ENCODE measurements at places on chromosomes 7 and 10. TPM values are rescaled to one million over a fixed set of nuclear protein-coding genes. Genes with fewer than 3 reads are reported as not detected.

The OR2A5 gene
- total RNA-seq: not detected

The BEND7 gene
- 17.5 TPM for total RNA-seq

The YAE1 gene
- 6.6 TPM for total RNA-seq

- H3K4me1 ChIP-seq: no peaks in the 10 kb centered on the region
- no peak overlapping the region for H3K4me3 ChIP-seq
- no peaks in the 10 kb centered on the region for H3K27me3 ChIP-seq
- no peaks in the 10 kb centered on the region for H3K36me3 ChIP-seq
Observed at GRCh38 chr7:48058990-48059389, 23.6 kb downstream of the C7orf57 start.

- H3K27ac ChIP-seq: no peak within 1 kb of the TSS
- peak; percentile 40 for DNase-seq
- H3K36me3 ChIP-seq: no peaks in the 10 kb centered on the region
- peaks cover 40% of the 10 kb centered on the region for H3K4me1 ChIP-seq
Observed at GRCh38 chr10:86366033-86366901, at the start of gene GRID1. Gene GRID1, minus strand, starts transcription at chr10:86366795.

GRCh38 chr7:121180436-121181063 lies 148.2 kb upstream of the WNT16 start:
- no peak for DNase-seq
- no peak overlapping the region for H3K4me3 ChIP-seq
- no peaks in the 10 kb centered on the region for H3K4me1 ChIP-seq
- H3K36me3 ChIP-seq: no peaks in the 10 kb centered on the region

GRCh38 chr7:142739923-142740492 lies 9.3 kb upstream of the PRSS1 start:
- no peaks in the 10 kb centered on the region for H3K27me3 ChIP-seq
- H3K4me1 ChIP-seq: peaks cover 47% of the 10 kb centered on the region
- H3K4me3 ChIP-seq: no peak overlapping the region
- peak overlapping the region; percentile 66 for H3K27ac ChIP-seq
- DNase-seq: no peak
- H3K36me3 ChIP-seq: no peaks in the 10 kb centered on the region
